ENCODE measurements at places on chromosomes 13 and 19.

GRCh38 chr13:114328034-114328433, 13.7 kb downstream of the CHAMP1 start:
- no peak for DNase-seq

DNA sequence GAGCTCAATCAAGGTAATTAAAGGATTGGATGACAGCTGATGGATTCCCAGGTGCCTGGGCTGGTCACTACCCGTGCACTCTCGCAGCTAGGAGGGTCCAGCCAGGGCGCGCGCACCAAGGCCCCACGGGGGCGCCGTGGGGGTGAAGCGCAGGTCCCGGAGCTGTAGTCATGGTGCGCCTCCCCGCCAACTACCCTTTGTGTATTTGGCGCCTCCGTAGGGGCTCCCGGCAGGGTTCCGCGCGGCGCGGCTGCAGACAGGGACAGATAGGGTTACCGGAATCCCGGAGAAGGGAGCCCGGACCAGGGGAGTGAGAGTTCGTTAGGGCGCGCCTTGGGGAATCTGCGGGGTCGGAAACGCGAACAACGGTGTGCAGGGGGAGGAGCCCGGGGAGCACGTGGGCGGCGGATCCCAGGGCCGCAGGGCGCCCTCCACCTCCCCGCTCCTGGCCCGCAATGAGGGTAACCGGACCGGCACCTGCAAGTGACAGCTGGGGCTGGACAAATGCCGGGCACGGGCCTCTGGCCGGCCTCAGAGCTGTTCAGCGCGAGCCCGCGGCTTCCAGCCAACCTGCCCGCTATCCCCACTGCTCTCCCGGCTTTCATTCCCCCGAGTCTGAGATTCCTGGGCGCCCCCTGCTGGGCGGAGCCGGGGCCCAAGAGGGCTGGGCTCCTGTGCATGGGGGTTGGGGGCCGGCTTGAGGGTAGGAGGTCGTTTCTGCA, 3.4 kb upstream of the PRAM1 start:
- DNase-seq = peak; percentile 86

- no peak for DNase-seq
Measured at GRCh38 chr13:48661107-48661506, 7.4 kb downstream of the CYSLTR2 start.

DNA sequence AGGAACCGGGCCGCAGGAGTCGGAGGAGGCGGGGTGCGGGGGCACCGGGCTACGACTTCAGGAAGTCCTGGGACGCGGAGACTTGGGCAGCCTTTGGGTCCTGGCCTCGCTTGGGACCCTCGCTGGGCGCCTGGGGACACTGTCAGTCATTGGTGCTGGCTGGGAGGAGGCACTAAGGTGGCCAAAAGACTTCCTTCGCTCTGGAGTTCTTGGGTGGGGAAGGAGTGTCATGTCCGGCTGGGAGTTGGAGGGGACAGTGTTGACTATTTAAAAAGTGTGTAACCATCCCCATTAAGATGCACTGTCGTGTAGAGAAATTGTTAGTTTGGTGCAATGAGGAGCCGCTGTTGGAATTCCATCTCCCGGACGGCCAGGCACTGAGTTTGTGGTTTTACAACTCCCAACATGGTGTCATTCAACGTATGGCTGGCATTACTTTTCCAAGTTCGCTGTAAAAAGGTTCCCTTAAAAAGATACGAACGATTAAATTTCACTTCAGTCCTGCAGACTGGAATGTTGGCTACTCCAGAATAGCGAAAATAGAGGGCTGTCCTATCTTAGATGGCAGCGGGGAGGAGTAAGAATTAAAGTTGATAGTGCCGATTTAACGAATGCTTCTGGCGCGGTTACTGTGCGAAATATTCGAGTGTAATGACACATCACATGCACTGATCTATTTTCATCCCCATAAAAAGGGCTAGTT, 776 bp downstream of the DNAJC3 start:
- DNase-seq = no peak

DNA sequence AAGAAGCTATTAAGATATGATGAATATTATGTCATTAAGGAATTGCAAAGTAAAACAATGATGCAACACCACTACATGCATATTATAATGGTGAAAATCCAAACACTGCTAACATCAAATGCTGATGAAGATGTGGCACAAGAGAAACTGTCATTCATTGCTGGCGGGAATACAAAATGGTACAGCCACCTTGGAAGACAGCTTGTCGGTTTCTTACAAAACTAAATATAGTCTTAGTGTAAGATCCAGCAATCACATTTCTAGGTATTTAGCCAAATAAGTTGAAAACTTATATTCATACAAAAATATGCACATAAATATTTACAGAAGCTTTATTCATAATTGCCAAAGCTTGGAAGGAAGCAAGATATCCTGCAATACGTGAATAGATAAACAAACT, 114.9 kb upstream of the EDNRB start:
- DNase-seq = no peak

DNA sequence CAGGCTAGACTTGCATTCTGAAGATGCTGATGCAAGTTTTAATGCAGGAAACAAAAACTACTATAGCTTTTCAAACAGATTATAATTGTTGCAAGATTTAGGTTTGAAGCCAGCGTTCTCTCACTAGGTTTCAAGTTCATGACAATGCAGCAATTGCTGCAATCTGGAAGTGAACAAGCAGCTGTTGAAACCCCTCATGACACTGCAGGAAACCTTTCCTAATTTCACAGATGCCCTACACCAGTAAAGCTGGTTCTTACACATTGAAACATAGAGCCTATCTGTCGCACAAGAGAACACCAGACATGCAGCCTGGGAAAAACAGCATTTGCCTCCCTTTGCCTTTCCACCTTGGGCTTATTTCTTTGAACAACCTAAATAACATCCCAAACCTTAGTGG, 1737.2 kb upstream of the MIR17HG start:
- no peak for DNase-seq
